ENCODE measurements at places on chromosomes 3 and 15.

DNA sequence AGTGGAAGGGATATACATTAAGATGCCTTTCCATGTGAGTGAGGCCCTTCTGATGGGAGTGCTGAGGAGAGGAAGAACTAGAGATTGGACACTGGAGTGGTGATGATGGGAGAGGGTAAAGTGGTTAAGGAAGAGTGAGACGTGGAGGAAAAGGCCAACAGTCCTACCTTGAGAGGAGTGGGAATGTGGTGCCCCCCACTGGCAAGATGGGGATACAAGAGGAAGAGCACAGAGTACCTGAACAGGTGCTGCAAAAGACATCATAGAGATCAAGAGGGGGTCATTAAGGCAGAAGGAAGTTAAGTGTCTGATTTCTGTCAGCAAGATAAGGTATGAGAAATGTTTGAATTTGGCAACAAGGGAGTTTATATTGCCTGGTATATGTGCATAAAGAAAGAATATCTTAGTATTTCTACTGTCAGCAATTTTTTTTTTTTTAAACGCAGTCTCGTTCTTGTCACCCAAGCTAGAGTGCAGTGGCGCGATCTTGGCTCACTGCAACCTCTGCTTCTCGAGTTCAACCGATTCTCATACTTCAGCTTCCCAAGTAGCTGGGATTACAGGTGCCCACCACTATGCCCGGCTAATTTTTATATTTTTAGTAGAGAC lies 34.0 kb downstream of the ARIH2 start:
- DNase-seq: no peak

DNA sequence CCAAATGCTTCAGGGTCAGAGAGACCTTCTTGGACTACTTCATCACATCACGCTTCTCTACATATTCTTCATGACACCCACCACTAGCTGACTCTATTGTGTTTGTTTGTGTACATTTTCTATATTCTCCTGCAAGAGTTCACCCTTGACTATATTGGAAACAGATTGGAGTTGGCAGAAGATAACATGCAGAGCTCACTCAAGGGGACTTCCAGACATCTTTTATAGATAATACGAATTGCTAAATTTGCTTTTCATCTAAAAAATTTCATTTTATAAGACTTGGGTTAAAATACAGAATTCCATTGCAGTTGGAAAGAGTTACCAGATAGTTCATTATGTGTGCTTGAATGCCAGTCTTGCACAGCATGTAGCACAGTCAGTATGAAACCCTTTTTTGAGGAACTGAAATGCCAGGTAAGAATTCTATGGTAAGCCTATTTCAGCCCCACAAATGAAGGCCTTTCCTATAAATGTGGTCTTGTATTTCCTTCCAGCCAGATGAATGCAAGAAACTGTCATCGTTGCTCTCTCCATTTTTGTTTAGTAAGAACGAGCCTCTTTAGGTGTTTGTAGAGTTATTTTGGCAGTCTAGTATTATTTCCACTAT lies 177.6 kb downstream of the GHSR start:
- no peak for DNase-seq

DNA sequence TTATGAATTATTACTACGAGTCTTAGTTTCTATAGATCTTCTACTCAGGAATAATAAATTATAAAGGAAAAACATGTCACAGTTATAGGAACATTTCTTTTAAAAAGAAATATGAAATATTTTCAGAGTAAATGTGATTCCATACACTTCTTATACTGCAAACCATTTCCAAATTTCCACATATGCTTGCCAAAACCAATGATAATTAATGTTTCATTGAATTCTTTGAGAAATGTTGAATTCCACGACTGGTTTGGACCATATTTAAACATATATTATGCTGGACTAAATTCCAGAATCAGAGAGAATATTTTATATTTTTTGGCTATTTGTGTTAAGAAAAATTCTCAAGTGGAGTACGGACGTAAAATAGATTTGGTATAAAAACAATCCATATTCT lies 144.6 kb downstream of the EPHA3 start:
- DNase-seq: no peak

GRCh38 chr3:128294999-128295468 lies 141.8 kb downstream of the EEFSEC start:
- no peak for DNase-seq

DNA sequence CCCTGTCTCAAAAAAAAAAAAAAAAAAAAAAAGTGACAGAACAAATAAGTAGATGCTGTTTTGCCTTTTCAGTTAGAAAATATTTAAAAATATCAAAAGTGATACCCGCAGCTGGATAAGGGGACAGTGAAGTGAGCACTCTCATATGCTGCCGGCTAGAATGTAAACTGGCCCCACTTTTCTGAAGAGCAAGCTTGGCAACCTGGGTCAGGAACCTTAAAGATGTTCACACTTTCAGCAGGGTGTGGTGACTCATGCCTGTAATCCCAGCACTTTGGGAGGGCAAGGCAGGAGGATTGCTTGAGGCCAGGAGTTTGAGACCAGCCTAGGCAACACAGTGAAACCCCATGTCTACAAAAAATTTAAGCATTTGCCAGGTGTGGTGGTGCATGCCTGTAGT lies 17.4 kb downstream of the FSD2 start:
- DNase-seq: no peak

DNA sequence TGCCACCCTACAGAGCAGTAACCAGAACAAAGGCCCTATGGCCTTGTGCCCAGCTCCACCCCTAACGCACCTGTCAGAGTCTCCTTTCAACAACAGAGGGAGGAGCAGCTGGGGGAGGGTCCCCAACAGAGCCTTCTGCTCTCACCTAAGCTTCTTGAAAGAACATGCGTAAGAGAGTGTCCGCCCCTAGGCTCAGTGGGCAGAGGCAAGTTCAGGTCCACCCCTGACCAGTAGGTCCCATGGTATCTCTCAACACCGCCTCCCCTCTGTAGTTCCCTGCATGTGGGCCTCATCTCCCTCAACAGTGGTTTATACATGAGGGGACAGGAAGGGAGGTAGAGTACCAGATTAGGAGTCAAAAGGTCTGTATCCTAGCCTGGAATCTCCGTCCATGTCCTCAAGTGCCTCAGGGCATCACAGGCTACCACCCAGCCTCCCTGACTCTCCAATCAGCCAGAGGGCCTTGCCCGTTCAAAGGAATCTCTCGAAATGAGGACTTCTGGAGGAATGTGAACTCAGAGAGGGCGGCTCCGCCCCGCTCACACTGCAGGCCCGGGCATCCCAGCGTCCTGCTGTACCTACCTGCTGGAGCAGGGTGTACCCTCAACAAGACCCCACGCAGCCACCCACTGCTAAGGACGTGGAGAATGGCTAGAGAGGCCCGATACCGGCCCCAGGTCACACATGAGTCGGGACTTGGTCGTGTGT lies 680 bp downstream of the POC1A start:
- DNase-seq: no peak

DNA sequence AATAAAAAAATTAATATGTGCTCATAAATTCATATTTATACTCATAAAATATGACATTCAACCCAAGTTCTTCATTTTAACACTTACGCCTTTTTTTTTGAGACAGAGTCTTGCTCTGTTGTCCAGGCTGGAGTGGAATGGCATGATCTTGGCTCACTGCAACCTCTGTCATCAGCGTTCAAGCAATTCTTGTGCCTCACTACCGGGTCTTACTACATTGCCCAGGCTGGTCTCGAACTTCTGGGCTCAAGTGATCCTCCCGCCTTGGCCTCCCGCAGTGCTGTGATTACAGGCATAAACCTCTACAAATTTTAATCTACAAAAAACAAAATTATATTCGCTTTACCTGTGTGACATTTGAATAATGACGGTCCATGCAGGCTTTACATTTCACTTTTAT lies 74.1 kb upstream of the SNRPN start:
- DNase-seq: no peak

DNA sequence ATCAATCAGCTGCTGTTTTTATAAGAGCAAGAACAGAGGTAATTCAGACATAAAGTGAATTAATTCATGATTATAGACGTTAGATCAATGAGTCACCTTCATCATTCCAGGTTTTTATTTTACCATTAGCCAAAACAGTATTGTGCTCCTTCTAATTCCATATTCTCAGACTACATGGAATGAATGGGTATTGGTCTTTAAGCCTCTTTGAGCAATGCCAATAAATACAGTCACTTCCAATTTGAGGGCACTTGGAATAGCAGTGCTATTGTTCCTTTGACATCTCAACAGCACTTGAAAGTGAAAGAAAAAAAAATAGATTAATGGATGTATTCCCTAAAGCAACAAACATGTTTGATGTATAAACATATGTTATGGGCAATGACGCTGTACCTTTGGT lies 830.9 kb upstream of the CFAP20DC start:
- no peak for DNase-seq

- no peak for DNase-seq
Observed at GRCh38 chr3:105953831-105954230, 85.0 kb upstream of the CBLB start.

- no peak for DNase-seq
Observed at GRCh38 chr3:126545544-126545943, 13.2 kb downstream of the C3orf22 start.

DNA sequence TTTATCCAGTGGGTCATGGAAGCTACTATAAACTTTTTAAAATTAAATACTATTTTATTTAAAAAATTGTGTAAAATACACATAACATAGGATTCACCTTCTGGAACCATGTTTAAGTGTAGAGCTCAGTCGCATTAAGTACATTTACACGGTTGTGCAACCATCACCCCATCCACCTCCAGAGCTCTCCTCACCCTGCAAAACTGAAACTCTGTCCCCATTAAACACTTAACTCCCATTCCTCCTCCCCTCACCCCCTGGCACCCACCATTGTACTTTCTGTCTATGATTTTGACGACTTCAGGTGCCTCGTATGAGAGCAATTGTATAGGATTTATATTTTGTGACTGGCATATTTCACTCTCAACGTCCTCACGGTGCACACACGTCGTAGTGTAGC lies 70.7 kb downstream of the APBA2 start:
- no peak for DNase-seq

GRCh38 chr15:83850015-83850414 lies 196.1 kb downstream of the ADAMTSL3 start:
- no peak for DNase-seq

- peak; percentile 47 for DNase-seq
Observed at GRCh38 chr15:75349851-75350588, 3.2 kb downstream of the NEIL1 start.

- DNase-seq: no peak
Observed at GRCh38 chr3:23161308-23161707, 41.8 kb upstream of the UBE2E2 start.

- no peak for DNase-seq
Observed at GRCh38 chr3:185341616-185342458, 21.1 kb upstream of the MAP3K13 start.

DNA sequence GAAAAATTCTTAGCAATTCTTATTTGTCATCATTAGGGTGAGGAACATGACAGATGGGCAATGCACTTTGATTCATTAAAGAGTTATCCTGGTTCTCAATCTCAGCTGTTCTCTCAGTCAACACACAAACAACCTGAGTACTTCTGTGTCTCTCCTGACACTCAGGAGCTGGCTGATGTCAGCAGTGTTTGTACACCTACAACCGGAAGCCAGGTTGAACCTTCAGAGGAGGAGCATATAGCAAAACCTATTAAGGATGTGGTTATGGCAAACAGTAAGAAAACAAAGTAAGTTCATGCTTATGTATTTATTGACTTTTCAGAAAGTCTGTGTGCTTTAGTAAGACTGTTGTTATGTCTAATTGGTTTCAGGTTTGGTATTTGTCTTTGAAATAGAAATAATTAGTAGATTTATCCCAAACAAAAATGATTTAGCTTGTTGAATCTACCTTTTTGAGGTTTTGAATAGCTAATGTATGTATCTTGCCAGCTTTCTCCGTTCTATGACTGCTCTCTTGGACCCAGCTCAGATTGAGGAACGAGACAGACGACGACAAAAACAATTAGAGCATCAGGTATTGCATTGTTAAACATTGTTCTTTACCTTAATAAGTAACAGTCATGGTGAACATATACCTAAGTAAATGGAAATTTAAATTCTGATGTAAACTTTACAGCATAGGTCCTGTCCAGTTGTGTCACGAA lies 36.6 kb downstream of the CCDC66 start:
- DNase-seq: no peak

DNA sequence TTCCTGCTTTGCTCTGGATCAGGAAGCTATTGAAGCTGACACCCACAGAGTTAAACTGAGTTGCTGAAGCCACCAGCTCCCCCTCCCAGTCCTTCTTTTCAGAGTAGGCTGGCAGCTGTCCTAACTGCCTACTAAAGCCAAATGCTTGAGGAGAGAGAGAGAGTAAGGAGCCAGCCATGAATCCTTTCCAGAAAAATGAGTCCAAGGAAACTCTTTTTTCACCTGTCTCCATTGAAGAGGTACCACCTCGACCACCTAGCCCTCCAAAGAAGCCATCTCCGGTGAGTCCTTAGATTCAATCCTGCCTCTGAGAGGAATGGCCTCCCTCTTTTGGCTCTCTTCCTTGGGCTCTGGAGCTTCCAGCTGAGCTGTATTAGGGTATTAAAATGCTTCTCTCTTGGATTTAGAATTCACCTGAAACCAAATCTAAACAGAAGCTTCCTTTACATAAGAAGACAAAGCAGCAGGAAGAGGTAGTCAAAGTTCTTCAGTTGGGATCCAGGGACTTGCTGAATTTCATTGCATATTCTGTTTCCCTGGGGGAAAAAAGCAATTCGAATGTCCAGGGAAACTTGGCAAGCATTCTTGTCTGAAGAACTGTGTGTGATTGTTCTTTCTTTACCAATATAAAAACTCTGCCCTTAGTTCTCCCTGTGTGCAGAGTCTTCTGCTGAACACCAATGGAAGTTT lies at the start of gene SLC15A2:
SLC15A2 (plus strand) TSS at position 101 of the 690 bp plus-strand sequence; CDS start at position 177, 76 bp downstream.
- no peak for DNase-seq

DNA sequence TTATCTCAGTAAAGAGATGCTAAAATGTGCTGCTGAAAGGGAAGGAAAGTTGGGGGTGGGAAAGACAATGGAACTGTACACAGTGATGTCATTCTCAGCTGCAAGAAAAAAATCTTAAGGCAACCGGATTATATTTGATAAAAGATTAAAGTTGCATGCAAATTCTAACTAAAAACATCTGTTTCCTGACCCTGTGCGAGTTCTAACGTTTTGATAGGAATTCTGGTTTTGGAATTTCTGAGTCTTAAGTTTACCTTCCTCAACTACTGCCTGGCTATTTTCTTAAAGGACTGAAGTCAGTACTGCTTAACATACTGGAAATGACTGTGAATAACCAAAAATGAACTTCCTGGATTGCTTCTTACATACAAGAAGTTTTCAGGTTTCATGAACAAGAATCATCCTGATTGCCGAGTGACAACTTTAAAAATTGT lies 115.5 kb downstream of the SLC25A26 start:
- no peak for DNase-seq

GRCh38 chr3:184239221-184239620 lies 9.5 kb downstream of the ALG3 start:
- DNase-seq: no peak

- no peak for DNase-seq
Observed at GRCh38 chr3:115666920-115667737, 43.8 kb downstream of the GAP43 start.

- DNase-seq: no peak
Observed at GRCh38 chr15:39491886-39492490, 88.9 kb upstream of the THBS1 start.

All from stimulated activated CD8-positive, alpha-beta memory T cell treated with anti-CD3 and anti-CD28 coated beads, Interleukin-7, amount 100 ng/mL, for 24 hours (primary cell).